ENCODE measurements at places on chromosomes 13 and 19.
A peak's percentile ranks its signal among the peaks of the same experiment; 100 is the strongest.

DNA sequence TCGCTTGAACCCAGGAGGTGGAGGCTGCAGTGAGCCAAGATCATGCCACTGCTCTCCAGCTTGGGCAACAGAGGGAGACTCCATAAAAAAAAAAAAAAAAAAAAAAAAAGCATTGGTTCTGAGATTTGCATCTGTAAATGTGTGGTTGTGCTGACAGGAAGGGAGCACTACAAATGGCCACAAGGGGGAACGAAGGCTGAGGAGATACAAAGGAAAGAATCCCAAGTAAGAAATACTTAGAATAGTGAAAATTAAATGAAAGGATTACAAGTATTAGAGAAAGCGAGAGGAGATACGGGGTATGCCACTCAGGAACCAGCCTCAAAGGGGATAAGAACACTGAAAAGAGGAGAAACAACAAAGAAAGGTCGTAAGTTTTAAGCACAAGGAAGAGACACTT is 284.9 kb downstream of the KLF12 start:
- peak; percentile 57 for DNase-seq

DNA sequence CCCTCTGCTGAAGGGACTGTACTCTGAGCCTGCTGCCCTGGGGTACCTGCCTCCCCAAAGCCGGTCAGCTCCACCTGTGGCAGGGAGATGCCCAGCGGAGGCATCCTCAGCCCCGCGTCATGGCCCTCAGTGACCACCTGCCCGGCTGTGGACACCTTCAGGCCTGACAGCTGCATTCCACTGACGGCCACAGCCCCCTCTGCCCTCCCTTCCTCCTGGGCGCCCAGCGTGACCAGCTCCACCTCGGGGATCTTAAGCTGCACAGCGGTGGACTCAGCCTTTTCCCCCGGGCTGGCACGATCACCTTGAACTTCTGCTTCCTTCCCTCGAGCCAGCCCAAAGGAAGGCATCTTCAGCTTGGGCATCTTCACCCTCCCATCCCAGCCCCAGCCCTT is 4.8 kb upstream of the HIPK4 start:
- DNase-seq, result no peak

DNA sequence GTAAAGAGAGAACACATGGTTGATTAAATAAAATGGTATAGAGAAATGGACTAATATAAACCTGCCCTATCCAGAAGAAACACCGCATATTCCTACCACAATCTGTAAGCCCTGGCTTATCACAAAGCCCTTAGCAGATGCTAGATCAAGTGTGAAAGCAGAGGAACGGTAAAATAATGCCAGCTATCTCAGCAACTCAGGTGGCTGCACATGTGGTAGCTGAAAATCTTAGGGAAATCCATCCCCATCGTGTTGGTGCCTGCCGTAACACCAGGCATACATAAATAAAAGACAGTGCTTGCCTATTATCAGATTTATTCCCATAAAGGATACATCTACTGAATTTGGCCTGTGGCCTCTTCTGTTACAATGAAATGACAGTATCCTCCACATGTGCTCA is 304.1 kb upstream of the MAB21L1 start:
- no peak for DNase-seq

GRCh38 chr13:62767473-62767872 is 1351.8 kb upstream of the PCDH20 start:
- no peak for DNase-seq

- no peak for DNase-seq
Observed at GRCh38 chr19:32101206-32101605, 244.2 kb upstream of the ZNF507 start.

- DNase-seq, result peak; percentile 67
Observed at GRCh38 chr19:32599736-32600157, 18.8 kb downstream of the PDCD5 start.

- DNase-seq, result no peak
Observed at GRCh38 chr13:50422181-50423148, 407.2 kb downstream of the KCNRG start.

DNA sequence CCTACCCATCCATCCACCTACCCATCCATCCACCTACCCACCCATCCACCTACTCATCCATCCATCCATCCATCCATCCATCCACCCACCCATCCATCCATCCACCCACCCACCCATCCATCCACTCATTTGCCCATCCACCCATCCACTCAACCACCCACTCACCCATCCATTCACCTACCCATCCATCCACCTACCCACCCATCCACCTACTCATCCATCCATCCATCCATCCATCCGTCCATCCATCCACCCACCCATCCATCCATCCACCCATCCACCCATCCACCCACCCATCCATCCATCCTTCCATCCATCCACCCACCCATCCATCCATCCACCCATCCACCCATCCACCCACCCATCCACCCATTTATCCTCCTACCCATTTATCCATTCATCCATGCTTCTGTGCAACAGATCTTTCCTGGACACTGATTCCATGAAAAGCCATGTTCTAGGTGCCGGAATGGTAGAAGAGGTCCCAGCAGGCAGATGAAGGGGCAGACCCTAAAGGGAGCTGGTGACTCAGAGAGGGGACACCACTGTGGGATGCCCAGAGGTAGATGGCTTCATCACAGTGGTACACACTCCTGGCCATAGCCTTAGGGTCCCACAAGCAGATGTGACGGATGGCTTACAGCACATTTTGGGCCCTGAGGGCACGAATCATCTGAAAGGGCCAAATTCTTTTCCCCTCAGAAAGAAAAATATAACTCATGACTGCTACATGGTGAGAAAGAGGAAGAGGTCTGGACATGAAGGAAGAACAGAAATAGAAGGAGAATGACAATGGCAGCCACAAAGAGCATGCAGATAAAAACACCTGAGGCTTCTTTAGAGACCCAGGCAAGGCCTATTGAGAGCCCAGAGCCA is 76.0 kb downstream of the KCTD15 start:
- no peak for DNase-seq

DNA sequence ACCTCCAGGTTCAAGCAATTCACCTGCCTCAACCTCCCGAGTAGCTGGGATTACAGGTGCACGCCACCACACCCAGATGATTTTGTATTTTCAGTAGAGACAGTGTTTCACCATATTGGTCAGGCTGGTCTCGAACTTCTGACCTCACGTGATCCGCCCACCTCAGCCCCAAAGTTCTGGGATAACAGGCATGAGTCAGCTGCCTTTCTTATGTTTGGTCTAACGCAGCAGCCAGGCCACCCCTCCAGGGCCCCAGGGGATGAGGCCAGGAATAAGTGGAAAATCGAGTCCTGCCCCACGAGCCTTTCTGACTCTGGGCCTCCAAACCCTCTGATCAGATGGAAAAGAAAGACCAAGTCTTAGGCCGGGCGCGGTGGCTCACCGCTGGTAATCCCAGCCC is 44.5 kb downstream of the CERS4 start:
- no peak for DNase-seq

DNA sequence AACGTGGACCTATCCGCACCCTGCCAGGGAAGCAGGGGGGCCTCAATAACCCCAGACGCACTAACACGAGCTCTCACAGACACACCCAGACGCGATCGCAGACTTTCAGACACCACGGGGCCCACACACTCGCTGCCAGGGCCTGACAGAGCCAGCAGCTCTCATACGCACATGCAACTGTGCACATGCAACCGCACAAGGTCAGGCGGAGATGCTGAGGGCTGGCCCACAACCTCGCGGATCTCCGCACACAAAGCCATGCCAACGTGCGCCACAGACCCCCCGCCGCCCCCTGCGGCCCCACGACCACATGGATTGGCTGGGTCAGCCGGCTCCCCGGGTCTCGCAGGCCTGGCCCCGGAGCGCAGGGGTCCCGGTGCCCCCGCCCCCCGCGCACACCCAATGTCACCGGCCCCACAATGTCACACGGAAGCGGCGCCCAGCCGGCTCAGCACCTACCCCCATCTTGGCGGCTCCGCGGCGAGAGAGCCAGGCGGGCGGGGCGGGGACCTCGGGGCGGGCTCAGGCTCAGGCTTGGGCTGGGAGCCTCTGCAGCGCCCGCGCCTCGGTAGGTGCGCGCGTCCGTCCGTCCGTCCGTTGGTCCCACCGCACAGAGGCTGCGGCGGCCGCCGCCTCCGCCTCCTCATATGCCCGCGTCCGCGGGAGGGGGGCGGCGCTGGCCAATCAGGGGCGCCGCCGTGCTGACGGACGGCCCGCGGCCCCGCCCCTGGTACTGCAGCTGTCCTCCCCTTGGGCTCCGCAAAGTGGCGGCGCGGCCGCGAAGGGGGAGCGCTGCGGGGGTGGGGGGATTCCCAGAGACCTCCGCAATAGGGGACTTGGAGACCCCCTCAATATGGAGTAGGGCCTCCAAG is at the start of gene ATP1A3:
ATP1A3 (minus strand) TSS at position 619 of the 872 bp plus-strand sequence; CDS start at position 465, 154 bp downstream.
- DNase-seq, result no peak

DNA sequence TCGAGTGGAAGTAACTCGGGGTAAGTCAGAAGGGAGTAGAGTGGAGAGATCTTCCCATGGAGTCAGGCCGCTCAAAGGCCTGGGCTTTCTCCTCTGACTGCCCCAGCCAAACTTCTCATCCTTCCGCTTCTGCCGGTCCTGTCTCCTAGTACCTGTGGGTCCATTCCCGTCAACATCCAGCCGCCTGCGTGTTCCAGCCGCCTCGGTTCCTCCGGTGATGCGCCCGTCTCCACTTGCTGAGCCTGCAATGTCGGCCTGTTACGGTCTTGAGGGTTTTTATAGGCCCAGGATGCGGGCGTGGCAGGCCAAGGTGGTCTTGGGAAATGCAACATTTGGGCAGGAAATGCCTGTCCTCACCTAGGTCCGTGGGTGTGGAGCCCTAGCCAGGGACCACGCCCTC is 38.3 kb downstream of the RASL11A start:
- no peak for DNase-seq

All from renal cortical epithelial cell (primary cell).